ENCODE measurements at places on chromosomes 11 and 22. TPM values are rescaled to one million over a fixed set of nuclear protein-coding genes. Genes with fewer than 3 reads are reported as not detected.

- DNase-seq: no peak
Measured at GRCh38 chr11:120467627-120468026, 43.9 kb upstream of the GRIK4 start.

GRCh38 chr11:47891886-47892285 is 43.7 kb upstream of the NUP160 start:
- no peak for DNase-seq

CAT gene
- 58.9 TPM for polyA plus RNA-seq

GRCh38 chr22:31952094-31952401 is 7.7 kb downstream of the YWHAH start:
- DNase-seq: no peak

PRPF19 gene
- 64.1 TPM for polyA plus RNA-seq

NPAS4 gene
- 0.16 TPM for polyA plus RNA-seq

DNA sequence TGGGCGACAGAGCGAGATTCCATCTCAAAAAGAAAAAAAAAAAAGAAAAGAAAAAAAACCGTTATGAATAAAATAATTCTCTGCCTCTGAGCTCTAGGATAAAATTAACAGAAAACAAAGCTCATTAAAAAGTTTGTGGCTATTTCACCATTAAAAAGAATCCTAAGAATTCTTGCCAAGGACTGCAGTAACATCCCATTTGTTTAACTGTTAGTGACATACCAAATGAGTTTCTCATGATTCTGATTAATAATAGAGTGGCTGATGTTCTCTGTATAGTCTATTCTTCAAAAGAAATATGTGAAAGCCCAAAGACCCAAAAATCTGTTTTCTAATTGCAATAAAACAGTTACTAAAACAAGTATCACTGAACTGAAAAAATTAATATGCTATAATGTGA is 19.7 kb downstream of the CLNS1A start:
- no peak for DNase-seq

DNA sequence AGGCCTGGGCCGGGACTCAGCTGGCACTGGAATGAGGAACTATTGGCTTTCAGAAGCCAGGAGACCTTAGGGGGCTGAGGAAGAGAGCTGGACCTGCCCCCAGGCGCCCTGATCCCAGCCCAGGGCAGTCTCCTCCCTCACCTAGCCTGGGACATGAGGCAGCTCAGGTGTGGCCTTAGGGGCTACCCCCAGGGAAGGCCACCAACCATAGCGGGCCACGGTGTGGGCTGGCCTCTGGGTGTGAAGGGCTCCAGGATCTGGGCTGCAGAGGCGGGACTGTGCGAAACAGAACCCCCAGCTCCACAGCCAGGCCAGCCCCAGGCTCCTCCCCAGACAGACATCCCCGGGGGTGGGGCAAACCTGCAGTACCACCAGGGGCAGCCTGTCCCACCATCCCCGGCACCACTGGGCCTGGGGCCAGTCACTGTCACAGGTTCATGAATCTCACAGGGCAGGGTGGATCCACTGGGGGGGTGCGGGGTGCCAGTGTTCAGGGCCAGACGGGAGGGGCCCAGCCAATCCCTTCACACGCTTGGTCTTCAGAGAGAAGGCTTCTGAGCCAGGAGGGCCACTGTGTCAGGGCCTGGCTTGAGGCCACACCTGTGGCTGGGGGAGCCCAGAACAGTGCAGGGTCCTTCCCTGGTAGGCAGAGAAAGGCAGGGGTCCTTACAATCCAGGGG is 3.5 kb downstream of the PLXNB2 start:
- DNase-seq: peak; percentile 55

LARGE2 gene
- 0.46 TPM for polyA plus RNA-seq

GRCh38 chr22:20586403-20586745 is 79.0 kb downstream of the MED15 start:
- DNase-seq: no peak

- DNase-seq: no peak
Measured at GRCh38 chr11:102120437-102120973, 10.3 kb downstream of the YAP1 start.

DNA sequence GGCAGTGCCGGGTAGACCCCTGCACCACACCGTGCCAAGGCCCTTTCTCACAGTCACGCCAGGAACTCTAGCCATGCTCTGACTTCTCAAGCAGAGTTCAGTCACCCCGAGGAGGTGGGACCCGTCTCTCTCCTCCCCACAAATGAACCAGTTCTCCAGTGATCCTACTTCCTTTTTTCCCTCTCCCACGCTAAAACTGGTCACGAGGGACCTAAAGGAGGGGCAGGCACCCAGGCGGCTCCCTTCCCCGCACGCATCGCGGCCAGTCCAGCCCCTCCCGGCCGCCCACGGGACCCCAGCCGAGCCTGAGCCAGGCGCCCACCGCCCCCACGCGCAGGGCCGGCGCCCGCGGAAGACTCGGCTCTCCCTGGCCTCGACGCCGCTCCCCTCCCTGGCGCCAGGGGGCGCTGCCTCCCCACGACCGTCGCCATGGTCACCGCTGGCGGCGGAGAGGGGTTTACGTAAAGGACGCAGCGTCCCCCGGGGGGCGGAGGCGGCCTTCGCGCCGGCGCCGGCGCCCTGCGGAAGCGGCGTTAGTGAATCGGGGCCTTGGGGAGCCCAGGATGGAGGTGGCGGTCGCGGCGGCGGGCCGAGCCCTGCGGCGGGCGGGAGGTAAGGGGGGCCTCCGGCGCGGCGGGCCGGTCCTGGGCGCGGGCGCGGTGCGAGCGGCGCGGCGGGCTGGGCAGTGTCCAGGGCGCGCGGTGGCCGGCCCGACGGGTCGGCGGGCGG is at the start of gene DAGLA:
Gene DAGLA, plus strand, starts transcription at position 499 of the 729 bp plus-strand sequence. CDS start 39,765 bp downstream, outside the sequence.
- DNase-seq: peak; percentile 85

GRCh38 chr11:126704096-126704495 is 296.5 kb downstream of the KIRREL3 start:
- DNase-seq: no peak

- no peak for DNase-seq
Measured at GRCh38 chr11:16468735-16469453, 112.5 kb upstream of the SOX6 start.

DNA sequence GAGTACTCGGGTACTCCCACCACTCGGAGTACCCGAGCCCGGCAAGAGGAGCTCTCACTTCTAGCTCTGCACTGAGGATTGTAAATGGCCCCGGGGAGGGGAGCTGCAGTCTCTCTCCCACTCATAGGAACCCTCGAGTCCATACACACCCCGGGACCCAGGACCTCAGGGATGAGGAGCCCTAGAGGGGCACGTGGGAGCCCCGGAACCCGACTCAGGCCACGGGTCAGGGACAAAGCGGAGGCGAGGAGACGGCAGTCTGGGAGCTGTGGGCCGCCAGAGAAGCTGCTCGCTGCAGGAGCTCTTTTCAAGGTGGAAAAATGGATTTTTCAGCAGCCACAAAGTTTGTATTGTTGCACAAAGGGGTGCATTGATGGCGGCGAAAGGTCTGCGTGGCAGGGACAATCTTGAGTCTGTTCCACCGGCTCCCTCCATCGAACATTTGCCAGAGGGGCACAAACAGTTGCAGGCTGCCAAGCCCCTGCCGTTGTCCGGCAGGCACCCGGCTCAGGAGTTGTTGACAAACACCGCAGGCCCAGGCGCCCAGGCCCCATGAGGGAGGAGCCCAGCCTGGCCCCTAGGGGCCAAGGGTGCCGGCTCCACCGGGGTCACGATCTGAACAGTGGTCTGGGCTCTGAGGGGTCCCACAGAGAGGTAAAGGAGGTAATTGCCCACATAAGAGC is 5.7 kb upstream of the FLI1 start:
- no peak for DNase-seq

LINC01488 gene
- polyA plus RNA-seq: 0.07 TPM

GRCh38 chr11:72918851-72919250 is 104.6 kb downstream of the ATG16L2 start:
- DNase-seq: no peak

DNA sequence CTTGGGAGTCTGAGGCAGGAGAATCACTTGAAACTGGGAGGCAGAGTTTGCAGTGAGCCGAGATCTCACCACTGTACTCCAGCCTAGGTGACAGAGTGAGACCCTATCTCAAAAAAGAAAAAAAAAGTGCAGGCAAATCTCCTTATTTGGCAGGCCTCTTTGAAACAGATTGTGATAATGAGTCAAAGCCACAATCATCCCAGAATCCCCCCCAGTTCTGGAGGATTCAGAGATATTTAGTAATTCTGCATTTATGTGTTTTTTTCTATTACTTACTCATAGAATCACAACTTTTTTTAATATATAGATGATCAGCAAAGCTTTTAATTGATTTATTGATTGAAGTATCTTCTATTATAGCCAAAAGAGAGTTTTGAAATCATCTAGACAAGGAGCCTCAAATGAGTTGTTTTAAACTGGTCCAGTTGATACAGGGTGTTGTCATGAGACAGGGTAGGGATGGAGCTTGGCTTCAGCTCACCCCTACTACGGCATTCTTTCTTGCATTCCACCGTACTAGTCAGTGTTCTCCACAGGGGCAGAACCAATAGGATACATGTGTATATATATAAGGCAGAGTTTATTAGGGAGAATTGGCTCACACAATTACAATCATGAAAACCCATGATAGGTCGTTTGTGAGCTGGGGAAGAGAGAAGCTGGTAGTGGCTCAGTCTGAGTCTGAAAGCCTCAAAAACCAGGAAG is 39.3 kb upstream of the SORL1 start:
- no peak for DNase-seq

DNA sequence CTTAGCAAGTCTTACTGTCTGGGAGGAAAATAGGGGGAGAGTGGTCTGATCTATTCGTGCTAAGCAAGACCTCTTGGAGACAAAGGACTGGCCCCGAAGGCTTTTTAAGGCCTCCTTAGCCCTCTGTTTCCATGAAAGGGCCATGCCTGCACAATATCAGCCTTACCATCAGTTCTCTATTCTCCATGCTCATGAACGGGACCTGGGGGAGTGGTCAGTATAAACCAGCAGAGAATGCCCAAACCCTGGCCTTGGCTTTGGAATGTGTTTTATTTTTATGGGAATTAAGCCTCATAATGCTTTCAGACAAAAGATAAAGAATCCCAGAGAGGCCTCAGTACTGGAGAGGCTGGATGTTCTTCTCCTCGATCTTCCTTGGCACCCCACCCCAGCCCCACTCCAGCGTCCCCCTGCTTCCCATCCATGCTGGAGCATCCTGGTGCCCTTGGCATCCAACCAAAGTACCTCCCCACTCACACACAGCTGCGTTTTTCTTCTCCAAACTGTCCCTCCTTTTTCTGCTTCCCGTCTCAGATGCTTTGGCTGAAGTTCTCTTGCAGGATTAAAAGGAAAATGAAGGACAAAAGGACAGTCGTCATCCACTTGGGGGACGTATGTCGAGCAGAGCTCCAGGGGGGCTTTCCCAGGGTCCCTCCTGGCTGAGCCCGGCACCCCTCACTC is 18.6 kb downstream of the FXYD6 start:
- DNase-seq: peak; percentile 64

- no peak for DNase-seq
Measured at GRCh38 chr11:69390561-69390960, 90.9 kb upstream of the LINC01488 start.

DNA sequence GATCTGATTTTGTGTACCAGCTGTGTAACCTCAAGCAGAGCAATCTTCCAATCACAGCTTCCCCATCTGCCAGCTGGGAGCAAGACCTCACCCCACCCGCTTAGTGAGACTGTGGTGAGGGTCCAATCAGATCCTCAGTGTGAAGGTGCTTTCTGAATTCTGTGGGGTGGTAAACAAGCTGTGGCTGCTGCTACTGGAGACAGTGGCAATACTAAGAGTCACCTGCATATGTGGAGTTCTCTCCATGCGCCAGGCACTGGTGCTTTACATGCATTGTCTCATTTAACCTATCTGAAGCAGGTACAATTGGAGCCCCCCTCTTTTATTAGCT is 50.4 kb downstream of the CWC15 start:
- DNase-seq: no peak

GRCh38 chr11:96158126-96158525 is 184.9 kb downstream of the MAML2 start:
- DNase-seq: no peak

NXPE4 gene
- not detected for polyA plus RNA-seq

DNA sequence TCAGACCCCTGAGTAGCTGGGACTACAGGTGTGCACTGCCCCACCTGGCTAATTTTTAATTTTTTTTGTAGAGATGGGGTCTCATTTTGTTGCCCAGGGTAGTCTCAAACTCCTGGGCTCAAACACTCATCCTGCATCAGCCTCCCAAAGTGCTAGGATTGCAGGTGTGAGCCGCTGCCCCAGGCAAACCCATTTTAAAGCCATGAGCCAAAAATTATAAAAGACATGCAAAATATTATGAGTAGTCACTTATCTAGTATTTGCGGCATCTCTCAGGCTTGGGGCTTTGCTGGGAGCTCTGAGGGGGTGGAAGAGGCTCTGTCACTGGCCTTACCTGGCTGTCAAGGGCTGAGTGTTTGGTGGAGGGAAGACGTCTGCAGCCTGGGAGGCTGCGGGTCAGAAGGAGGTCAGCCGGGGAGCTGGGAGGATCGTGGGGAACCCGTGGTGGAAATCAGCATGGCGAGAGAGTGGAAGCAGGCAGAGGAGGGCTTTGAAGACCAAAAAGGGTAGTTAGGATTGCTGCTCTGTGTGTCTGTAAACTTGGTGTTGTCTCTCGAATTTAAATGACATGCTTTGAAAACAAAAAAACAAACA is 69.1 kb upstream of the PARVG start:
- no peak for DNase-seq

GRCh38 chr11:16792426-16792825 is 54.0 kb downstream of the C11orf58 start:
- DNase-seq: no peak

GRCh38 chr11:10678101-10678500 is 15.5 kb downstream of the IRAG1 start:
- no peak for DNase-seq

CASP12 gene
- 0.62 TPM for polyA plus RNA-seq

RAG2 gene
- polyA plus RNA-seq: 0.37 TPM

Data from muscle of back (tissue), 13 donors.